ENCODE measurements at places on chromosomes 7 and 10. TPM values are rescaled to one million over a fixed set of nuclear protein-coding genes. Genes with fewer than 3 reads are reported as not detected.

DNA sequence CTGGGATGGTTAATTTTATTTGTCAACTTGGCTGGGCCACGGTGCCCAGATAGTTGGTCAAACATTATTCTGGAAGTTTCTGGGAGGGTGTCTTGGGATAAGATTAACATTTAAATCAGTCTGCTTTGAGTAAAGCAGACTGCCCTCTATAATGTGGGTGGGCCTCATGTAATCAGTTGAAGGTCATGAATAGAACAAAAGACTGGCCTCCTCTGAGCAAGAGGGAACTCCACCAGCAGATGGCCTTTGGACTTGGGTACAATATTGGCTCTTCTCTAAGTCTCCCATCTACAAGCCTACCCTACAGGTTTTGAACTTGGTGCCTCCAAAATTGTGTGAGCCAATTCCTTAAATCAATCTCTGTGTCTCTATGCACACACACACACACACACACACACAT, 61.8 kb downstream of the PLXNA4 start:
- no peak overlapping the region for H3K4me3 ChIP-seq
- H3K4me1 ChIP-seq, result peaks cover 22% of the 10 kb centered on the region
- no peak for DNase-seq
- H3K27ac ChIP-seq, result no peak overlapping the region

DNA sequence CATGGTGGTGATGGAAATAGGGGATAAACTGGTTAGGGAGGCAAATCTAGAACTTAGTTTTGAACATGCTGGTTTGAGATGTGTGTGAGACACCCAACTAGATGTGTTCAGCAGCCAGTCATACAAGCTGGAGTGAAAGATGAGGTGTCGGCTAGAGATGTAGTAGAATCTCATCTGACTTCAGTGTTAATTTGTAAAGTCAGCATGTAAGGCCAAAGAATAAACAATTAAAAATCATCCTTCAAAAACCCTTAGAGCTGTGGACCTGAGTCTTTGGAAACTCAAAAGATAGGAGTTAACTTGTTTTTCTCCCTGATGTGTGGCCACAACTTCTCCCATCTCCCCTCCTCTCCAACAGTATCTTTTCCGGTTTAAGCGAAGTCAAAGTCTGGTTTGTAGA, 22.8 kb upstream of the AGK start:
- no peaks in the 10 kb centered on the region for H3K27me3 ChIP-seq
- no peaks in the 10 kb centered on the region for H3K4me1 ChIP-seq
- H3K36me3 ChIP-seq, result no peaks in the 10 kb centered on the region

GRCh38 chr7:116148108-116148507, 62.2 kb upstream of the TES start:
- H3K36me3 ChIP-seq, result no peaks in the 10 kb centered on the region
- H3K4me1 ChIP-seq, result no peaks in the 10 kb centered on the region
- DNase-seq, result no peak
- no peaks in the 10 kb centered on the region for H3K27me3 ChIP-seq
- H3K4me3 ChIP-seq, result no peak overlapping the region

GRCh38 chr7:18547509-18548187, 52.1 kb downstream of the HDAC9 start:
- no peak overlapping the region for H3K27ac ChIP-seq
- no peak overlapping the region for H3K4me3 ChIP-seq
- DNase-seq, result no peak
- H3K4me1 ChIP-seq, result no peaks in the 10 kb centered on the region
- H3K36me3 ChIP-seq, result no peaks in the 10 kb centered on the region

GRCh38 chr10:132704008-132704814, 81.7 kb downstream of the NKX6-2 start:
- no peak overlapping the region for H3K4me3 ChIP-seq
- DNase-seq, result peak; percentile 31
- no peak overlapping the region for H3K27ac ChIP-seq
- H3K27me3 ChIP-seq, result no peaks in the 10 kb centered on the region
- no peaks in the 10 kb centered on the region for H3K36me3 ChIP-seq

DNA sequence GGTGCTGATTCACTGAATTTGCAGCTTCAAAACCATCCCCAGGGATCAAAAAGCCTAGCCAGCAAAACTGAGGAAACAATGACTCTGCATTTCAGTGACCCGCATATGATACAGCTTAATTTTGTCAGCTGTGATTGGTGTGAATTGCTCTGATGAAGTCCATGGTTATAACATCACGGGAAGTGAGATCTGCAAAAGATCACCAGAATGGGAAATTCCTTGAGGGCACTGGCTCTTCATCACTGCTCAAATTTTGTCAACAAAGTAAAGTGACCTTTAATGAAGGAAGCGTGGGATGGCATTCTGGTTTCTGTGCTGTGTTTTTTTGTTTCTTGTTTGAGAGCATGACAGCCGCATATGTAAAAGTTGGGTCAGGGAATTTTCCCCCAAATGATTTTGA, 745.9 kb downstream of the GATA3 start:
- H3K36me3 ChIP-seq, result no peaks in the 10 kb centered on the region
- no peak for DNase-seq
- no peak overlapping the region for H3K4me3 ChIP-seq
- H3K27me3 ChIP-seq, result no peaks in the 10 kb centered on the region

- H3K27ac ChIP-seq, result no peak overlapping the region
- DNase-seq, result no peak
- no peaks in the 10 kb centered on the region for H3K27me3 ChIP-seq
- peaks cover 7% of the 10 kb centered on the region for H3K36me3 ChIP-seq
Measured at GRCh38 chr10:73995035-73995358, 2.9 kb upstream of the VCL start.

- DNase-seq, result peak; percentile 53
- H3K4me1 ChIP-seq, result no peaks in the 10 kb centered on the region
- H3K27me3 ChIP-seq, result no peaks in the 10 kb centered on the region
- H3K4me3 ChIP-seq, result peak overlapping the region; percentile 60
- peak overlapping the region; percentile 87 for H3K27ac ChIP-seq
Measured at GRCh38 chr10:45000138-45000751, 478 bp upstream of the ZNF22 start.

The EPHA1 gene
- total RNA-seq, result 103 TPM

The GRID2IP gene
- total RNA-seq, result 4.5 TPM
